ENCODE measurements at places on chromosomes 6 and 20.

- DNase-seq: no peak
These were observed 203.7 kb downstream of the NFATC2 start for GRCh38 chr20:51338692-51339440.

DNA sequence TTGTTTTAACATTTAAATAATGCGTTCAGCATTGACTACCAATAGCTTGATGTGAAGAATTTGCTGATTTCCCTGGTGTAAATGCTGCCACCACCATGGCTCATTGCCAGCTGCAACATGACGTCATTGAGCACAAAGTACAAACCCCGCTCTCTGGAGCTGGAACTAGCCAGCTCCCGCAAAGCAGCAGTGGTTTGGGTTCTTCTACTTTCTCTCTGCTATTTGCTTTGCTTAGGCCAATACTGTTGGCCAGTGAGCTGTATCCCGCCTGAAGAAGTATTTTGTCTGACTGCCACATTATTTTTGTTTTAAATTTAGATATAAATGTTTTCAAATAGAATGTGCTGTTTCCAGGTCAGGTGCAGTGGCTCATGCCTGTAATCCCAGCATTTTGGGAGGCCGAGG is 47.4 kb upstream of the KIF13A start:
- DNase-seq: peak; percentile 34

- DNase-seq: no peak
These were observed 99.5 kb downstream of the KCNQ5 start for GRCh38 chr6:72721346-72721745.

GRCh38 chr6:144248003-144248402 is 37.1 kb upstream of the UTRN start:
- DNase-seq: no peak

GRCh38 chr6:138818496-138819194 is 22.8 kb downstream of the ECT2L start:
- no peak for DNase-seq

- DNase-seq: no peak
These were observed 181.1 kb downstream of the RPS12 start for GRCh38 chr6:132995432-132995831.

- DNase-seq: no peak
These were observed 64.6 kb upstream of the SCP2D1 start for GRCh38 chr20:18748987-18749386.

DNA sequence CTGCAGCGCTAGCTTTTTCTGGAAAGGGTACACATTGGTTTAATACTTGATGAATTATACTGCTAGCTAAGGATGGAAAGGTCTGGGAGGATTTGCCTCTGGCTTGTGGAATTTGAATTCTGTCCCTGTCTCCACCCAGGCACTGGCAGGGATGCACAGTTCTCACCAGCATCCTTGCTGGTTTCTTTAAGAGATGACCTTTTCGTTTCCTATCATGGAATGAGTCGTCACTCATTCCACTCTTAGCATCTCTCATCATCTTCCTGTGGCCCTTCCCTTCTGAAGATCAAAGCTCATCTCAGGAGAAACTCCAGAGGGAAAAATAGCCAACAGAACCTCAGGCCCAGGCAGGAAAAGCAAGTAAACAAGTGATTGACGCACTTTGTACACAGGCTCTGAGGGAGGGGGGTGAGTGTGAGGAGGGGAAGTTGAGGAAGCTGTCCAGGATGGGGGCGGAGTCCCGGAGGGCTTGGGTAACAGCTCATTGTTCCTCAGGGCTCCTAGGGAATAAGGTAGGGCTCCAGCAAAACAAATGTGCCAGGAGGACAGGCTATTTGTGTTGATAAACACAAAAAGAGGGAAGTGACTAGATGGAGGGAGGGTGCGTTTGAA is 25.7 kb upstream of the SAYSD1 start:
- DNase-seq: no peak

DNA sequence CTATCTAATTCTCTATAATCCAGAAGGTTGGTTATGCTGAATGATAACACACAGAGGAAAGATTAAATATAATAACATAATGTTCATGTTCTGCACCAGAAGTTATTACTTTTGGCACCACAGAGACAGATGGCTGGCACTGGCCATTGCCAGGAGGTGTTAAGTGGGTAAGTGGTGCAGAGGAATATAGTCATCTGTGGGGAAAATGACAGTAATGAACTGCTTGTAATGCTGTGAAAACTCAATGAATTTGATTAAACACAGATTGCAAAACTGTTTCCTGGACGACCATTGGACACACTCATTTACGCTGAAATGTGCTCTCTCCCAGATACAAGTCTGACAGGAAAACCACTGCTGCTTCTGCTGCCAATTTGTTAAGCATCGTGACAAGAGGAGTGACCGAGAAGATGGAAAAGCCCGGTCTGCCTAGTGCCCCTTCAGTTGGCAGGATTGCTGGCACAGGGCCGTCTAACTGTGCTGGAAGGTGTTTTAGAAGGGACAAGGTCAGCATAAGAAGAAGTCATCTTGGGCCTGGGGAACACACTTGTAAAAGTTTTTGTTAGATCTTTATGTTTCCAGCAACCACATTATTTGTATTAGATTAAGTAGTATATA is 567.4 kb downstream of the CBLN4 start:
- DNase-seq: no peak

DNA sequence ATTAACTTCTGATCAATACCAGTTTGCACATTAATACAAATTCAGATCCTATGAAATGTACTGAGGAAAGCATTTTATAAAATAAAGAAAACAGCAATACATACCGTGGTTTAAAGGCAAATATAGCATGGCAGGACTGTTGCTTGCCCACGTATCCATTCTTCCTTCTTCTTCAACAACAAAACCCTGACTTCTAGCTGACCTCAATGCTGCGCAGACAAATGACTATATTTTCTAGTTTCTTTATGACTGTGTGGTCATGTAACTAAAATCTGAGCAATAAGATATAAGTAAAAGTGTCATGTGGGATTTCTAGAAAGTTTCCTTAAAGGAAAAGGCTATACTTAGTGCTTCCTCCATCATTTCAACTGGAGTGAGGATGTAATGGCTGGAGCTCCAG is 85.0 kb downstream of the CDC40 start:
- DNase-seq: no peak

GRCh38 chr6:90720404-90720803 is 133.5 kb upstream of the MAP3K7 start:
- no peak for DNase-seq

DNA sequence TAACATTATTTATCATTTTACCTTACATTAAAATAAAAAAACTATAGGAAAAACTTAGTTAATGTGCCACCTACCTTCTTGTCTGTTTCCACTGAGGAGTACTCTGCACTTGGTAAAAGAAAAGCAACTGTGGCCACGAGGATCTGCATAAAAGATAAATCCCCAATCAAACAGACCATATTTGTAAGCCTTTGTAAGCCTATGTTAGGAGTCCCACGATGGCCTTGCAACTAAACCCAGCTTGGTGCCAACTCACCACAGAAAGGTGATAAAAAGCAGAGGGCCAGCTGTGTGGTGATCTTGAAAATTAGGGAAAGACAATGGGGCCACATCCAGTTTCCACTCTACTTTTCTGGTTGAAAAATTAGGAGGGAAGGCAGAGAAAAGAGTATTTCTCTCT is 156.9 kb downstream of the INSM1 start:
- no peak for DNase-seq

- no peak for DNase-seq
These were observed 23.4 kb downstream of the THBS2 start for GRCh38 chr6:169230322-169230665.

DNA sequence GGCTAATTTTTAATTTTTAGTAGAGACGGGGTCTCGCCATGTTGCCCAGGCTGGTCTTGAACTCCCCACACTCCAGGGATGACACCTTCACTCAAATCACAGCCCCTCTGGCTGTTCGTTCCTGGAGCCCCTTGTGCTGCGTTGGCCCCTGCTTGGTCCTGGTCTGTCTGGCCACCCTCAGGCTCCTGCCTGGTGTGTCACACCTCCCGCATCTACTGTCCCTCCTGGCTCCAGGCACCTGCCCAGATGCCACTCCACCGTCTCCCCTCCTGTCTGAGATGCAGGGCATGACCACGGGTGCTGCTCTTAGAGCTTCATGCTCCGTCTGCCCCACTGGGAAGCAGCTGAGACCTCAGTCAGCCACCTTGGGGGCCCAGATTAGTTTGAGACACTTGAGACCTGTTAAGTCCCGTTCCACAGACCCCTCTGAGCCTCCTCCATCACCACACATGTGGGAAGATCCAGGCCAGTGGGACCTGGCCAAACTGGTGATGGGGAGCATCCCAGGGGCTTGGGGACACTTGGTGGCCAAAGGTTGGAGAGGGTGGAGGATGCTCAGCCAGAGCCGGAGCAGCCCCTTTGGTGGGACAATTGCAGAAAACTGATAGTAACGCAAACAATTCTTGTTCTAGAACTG is 21.9 kb upstream of the NPBWR2 start:
- DNase-seq: no peak

GRCh38 chr6:3227363-3228045 is at the start of gene TUBB2B:
TUBB2B (minus strand) TSS chr6:3227653; CDS start chr6:3227543, 110 bp downstream.
- peak; percentile 25 for DNase-seq

DNA sequence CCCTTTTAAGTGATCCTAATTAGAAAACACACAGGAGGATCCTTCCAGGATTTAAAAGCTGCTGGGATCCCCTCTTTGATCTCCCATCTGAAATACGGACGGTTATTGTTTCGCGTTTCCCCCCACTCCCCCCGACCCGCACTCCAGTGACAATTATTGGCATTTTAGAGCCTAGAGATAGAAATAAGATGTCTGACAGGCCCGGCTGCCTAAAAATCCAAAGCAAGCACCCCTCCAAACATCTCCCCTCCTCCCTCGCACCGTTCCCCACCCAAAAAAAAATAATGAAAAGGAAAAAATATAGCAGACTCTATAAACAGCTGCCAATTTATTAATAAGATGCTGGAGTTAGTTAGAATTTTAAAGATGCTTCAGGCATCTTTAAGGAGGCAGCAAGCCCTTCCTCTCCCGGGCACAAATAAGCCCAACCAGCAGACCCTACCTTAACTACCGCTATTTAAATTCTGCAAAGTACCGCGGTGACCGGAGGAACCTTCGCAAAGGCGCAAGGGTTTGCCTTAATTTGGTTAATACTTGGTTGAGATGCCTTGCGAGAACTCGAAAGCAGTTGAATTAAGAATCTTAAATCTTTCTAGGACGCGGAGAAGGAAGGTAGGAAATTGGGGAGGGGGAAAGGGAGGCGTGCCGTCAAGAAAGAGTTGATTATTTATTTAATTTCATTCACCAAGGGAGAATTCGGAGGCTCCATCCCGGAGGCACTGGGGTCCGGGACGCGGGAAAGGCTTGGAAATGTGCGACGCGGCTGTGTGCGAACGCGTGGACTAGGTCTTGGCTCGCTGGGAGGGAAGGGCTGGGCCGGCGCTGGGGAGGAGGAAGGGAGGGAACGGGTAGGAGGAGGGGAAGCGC is 1.5 kb upstream of the ISM1 start:
- DNase-seq: no peak

GRCh38 chr6:159023893-159024292 is 20.9 kb downstream of the TAGAP start:
- no peak for DNase-seq

- no peak for DNase-seq
These were observed 225.5 kb upstream of the MARCKS start for GRCh38 chr6:113631666-113632065.

DNA sequence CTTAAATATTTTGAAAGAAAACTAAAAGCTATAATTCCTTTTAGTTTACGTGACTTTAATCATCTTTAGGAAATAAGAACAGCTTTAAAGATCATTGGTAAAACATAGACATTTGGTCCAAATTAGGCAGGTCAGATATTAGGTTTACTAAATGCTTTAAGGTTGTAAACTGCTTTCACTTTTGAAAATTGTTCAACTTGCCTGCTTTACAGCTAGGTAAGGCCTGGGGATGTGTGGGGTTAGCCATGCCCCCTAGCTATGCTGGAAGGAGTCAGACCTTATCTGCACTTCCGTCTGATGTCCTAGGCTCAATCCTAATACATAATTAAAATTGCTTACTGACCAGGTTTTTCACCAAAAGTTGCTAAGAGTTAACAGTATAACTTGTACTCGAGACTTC is 30.5 kb upstream of the TPD52L1 start:
- DNase-seq: no peak

GRCh38 chr6:111620169-111620568 is 14.5 kb upstream of the TRAF3IP2 start:
- DNase-seq: no peak

DNA sequence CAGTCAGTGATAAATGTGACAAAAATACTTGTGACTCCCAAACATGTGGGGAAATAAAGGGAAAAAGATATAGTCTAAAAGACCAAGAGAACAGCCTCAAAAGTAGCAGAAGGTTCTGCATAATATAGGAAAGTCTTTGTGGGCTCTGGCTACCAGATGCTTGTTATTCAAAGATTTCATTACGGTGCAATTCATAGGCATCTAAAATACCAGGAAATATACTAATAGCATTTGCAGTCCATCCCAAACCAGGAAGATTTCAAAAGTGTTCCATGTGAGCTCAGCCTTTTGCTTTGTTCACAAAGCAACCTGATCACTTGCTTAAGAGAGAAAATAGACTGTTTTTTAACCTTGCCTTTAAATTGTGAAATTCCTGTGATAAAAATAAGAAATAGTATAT is 506.7 kb upstream of the MARCKS start:
- DNase-seq: no peak

- DNase-seq: no peak
These were observed 112.3 kb downstream of the PFDN4 start for GRCh38 chr20:54320148-54320607.

- DNase-seq: no peak
These were observed 6.3 kb upstream of the NT5E start for GRCh38 chr6:85443349-85444117.

GRCh38 chr6:21885532-21886114 is 292.1 kb downstream of the SOX4 start:
- no peak for DNase-seq

- DNase-seq: peak; percentile 56
These were observed 800 bp downstream of the RWDD2A start for GRCh38 chr6:83193747-83194566.

DNA sequence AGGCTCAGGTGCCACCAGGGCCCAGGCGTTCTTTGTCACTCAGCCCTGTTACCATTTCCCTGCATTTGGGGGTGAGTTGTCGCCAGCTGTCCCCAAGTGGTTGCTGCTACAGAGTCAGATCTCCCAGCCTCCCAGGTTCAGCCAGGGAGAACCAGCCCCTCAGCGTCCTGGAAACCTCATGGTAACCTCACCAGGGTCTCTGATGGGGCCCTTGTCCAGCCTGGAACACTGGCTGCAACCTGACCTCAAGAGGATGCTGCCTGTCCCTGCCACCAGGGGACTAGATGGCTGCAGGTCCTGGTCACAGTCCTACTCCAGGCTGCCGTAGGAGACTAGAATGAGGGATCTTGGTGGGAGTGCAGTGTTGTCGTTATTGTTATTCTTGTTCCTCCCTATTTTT is 228.3 kb upstream of the PDE10A start:
- DNase-seq: no peak

- DNase-seq: no peak
These were observed 20.0 kb downstream of the PRPF6 start for GRCh38 chr20:64000906-64001305.

GRCh38 chr6:149261364-149262040 is 56.0 kb upstream of the TAB2 start:
- DNase-seq: no peak

- no peak for DNase-seq
These were observed 456.9 kb upstream of the MAP3K7 start for GRCh38 chr6:91043751-91044150.

Data from LoVo (cell line).